ENCODE measurements at places on chromosomes 2 and 18. TPM values are rescaled to one million over a fixed set of nuclear protein-coding genes. Genes with fewer than 3 reads are reported as not detected.

GRCh38 chr2:1818404-1818803 is 74.1 kb upstream of the PXDN start:
- H3K27ac ChIP-seq: no peak overlapping the region
- H3K36me3 ChIP-seq: no peaks in the 10 kb centered on the region
- H3K4me1 ChIP-seq: peaks cover 15% of the 10 kb centered on the region
- no peak for DNase-seq
- no peak overlapping the region for H3K4me3 ChIP-seq
- no peaks in the 10 kb centered on the region for H3K27me3 ChIP-seq

GRCh38 chr18:35060122-35060815 is 19.1 kb downstream of the MAPRE2 start:
- H3K4me1 ChIP-seq: peaks cover 39% of the 10 kb centered on the region
- H3K36me3 ChIP-seq: no peaks in the 10 kb centered on the region
- H3K4me3 ChIP-seq: no peak overlapping the region
- peak; percentile 17 for DNase-seq
- H3K27ac ChIP-seq: peak overlapping the region; percentile 84

GRCh38 chr2:69660637-69661036 is 17.1 kb upstream of the AAK1 start:
- no peaks in the 10 kb centered on the region for H3K36me3 ChIP-seq
- DNase-seq: no peak
- H3K27ac ChIP-seq: no peak overlapping the region
- no peak overlapping the region for H3K4me3 ChIP-seq
- H3K27me3 ChIP-seq: no peaks in the 10 kb centered on the region

- H3K27me3 ChIP-seq: no peaks in the 10 kb centered on the region
- H3K27ac ChIP-seq: no peak overlapping the region
- no peaks in the 10 kb centered on the region for H3K4me1 ChIP-seq
- H3K36me3 ChIP-seq: no peaks in the 10 kb centered on the region
These were observed 18.8 kb upstream of the PLB1 start for GRCh38 chr2:28477087-28477486.

GRCh38 chr2:225616848-225617247 is 217.3 kb downstream of the NYAP2 start:
- no peak for DNase-seq
- no peaks in the 10 kb centered on the region for H3K4me1 ChIP-seq
- H3K36me3 ChIP-seq: no peaks in the 10 kb centered on the region
- no peak overlapping the region for H3K27ac ChIP-seq
- H3K27me3 ChIP-seq: no peaks in the 10 kb centered on the region

- no peaks in the 10 kb centered on the region for H3K27me3 ChIP-seq
- DNase-seq: no peak
- no peaks in the 10 kb centered on the region for H3K36me3 ChIP-seq
- H3K27ac ChIP-seq: no peak overlapping the region
- no peak overlapping the region for H3K4me3 ChIP-seq
These were observed 249.4 kb downstream of the EXOC6B start for GRCh38 chr2:72576459-72576858.

- no peaks in the 10 kb centered on the region for H3K36me3 ChIP-seq
- DNase-seq: no peak
- H3K27me3 ChIP-seq: no peaks in the 10 kb centered on the region
- H3K4me3 ChIP-seq: no peak overlapping the region
These were observed 221.6 kb downstream of the GBX2 start for GRCh38 chr2:235946590-235946989.

- H3K4me3 ChIP-seq: no peak overlapping the region
- no peaks in the 10 kb centered on the region for H3K36me3 ChIP-seq
- no peaks in the 10 kb centered on the region for H3K27me3 ChIP-seq
- H3K27ac ChIP-seq: no peak overlapping the region
- no peak for DNase-seq
These were observed 279.2 kb upstream of the DCC start for GRCh38 chr18:52060607-52061304.

DNA sequence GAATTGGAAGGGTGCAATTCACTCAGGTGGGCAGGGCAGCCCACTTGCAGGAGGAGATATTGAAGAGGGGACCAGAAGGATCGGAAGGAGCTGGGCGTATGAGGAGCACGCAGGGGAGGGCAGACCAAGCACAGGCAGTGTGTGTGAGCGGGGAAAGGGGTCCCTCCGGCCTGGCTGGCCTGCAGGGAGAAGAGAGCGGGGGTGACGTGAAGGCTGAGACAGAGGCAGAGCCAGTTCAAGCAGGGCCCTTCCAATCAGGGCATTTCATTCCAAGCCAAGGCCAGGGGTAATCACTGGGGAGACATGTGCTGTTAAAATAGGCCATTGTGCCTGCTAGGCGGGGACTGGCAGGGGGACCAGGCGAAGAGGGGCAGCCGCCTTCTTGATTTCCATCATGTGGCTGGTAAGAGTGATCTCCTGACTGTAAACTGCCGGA is 62.2 kb downstream of the ACKR3 start:
- H3K36me3 ChIP-seq: no peaks in the 10 kb centered on the region
- no peak overlapping the region for H3K27ac ChIP-seq
- no peak for DNase-seq
- H3K4me3 ChIP-seq: no peak overlapping the region
- no peaks in the 10 kb centered on the region for H3K27me3 ChIP-seq
- H3K4me1 ChIP-seq: no peaks in the 10 kb centered on the region

GRCh38 chr2:234989183-234989701 is 37.4 kb downstream of the SH3BP4 start:
- DNase-seq: peak; percentile 46
- H3K4me3 ChIP-seq: no peak overlapping the region
- H3K27me3 ChIP-seq: no peaks in the 10 kb centered on the region
- H3K4me1 ChIP-seq: peaks cover 4% of the 10 kb centered on the region

DNA sequence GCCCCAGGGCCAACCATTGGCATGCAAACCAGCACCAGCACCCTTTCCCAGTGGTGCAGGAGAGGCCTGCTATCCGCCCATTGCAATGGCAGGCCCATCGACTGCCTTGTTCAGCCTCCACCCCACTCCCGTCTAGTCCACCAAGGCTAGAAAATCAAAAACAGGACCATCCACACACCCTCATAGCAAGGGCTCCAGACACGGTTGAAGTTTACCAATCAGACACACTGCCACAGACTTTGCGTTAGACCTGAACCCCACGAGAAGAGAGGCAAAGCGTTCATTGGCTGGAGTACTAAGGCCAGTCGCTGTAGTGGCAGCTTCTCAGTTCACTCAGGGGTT is 95.3 kb upstream of the TEX51 start:
- no peak overlapping the region for H3K4me3 ChIP-seq
- no peak overlapping the region for H3K27ac ChIP-seq
- DNase-seq: no peak
- no peaks in the 10 kb centered on the region for H3K27me3 ChIP-seq
- no peaks in the 10 kb centered on the region for H3K36me3 ChIP-seq

- no peak for DNase-seq
- H3K4me1 ChIP-seq: no peaks in the 10 kb centered on the region
- no peak overlapping the region for H3K4me3 ChIP-seq
- H3K27ac ChIP-seq: no peak overlapping the region
These were observed 88.0 kb upstream of the RAB27B start for GRCh38 chr18:54740136-54740846.

DNA sequence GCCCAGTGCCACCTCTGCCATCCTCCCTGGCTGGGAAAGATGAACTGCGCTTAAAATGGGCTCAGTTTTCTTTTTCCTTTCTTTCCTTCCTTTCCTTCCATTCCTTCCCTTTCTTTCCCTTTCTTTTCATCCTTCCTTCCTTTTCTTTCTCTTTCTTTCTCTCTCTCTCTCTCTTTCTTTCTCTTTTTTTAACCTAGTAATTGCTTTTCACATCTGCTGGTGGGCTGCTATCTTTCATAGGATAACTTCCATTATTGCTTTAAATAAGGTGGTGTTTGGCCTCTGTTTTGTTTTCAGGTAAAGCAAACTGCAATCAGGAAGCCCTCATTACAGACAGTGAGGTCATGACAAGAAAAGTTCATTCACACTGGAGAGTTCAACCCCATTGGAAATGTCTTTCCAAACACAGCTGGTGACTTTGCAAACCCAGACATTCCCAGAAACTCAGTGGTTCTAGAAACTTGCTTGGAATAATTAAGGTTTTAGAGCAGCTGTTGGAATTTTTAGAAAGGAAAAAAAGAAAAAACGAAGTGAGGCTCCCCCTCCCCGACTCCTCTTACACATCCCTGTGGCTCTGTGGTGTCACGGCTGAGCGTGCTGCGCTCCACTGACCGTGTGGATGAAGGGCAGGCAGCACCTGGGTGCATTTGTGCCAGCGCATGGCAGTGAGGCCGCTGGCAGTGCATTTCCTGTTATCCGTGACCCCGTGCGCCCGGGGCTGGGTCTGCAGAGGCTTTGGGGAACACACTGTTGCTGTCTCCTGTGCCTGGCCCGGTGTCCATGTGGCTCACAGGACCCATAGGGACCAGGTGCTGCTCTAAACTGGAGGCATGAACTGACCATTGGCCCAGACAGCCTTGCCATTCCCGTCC is 76.9 kb downstream of the MBP start:
- no peak for DNase-seq
- peak overlapping the region; percentile 83 for H3K27ac ChIP-seq
- no peaks in the 10 kb centered on the region for H3K27me3 ChIP-seq

GRCh38 chr2:23568626-23569190 is 183.7 kb downstream of the KLHL29 start:
- peaks cover 53% of the 10 kb centered on the region for H3K4me1 ChIP-seq
- H3K36me3 ChIP-seq: no peaks in the 10 kb centered on the region
- peak; percentile 73 for DNase-seq
- H3K27ac ChIP-seq: peak overlapping the region; percentile 46
- H3K27me3 ChIP-seq: no peaks in the 10 kb centered on the region

- H3K27ac ChIP-seq: no peak overlapping the region
- no peak overlapping the region for H3K4me3 ChIP-seq
- H3K27me3 ChIP-seq: no peaks in the 10 kb centered on the region
- no peaks in the 10 kb centered on the region for H3K36me3 ChIP-seq
- no peak for DNase-seq
These were observed 33.0 kb downstream of the CASP10 start for GRCh38 chr2:201215963-201216362.

DNA sequence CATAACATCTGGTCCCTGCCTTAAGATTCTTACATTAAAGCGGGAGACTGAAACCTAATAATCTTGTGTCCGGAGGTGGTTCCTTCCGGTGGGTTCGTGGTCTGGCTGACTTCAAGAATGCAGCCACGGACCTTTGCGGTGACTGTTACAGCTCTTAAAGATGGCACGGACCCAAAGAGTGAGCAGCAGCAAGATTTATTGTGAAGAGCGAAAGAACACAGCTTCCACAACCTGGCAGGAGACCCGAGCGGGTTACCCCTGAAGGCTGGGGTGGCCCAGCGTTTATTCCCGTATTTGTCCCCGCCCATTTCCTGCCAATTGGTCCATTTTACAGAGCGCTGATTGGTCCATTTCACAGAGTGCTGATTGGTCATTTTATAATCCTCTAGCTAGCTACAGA is 122.3 kb upstream of the SIX2 start:
- H3K27me3 ChIP-seq: no peaks in the 10 kb centered on the region
- no peaks in the 10 kb centered on the region for H3K4me1 ChIP-seq
- DNase-seq: no peak
- no peak overlapping the region for H3K27ac ChIP-seq
- H3K4me3 ChIP-seq: no peak overlapping the region

DNA sequence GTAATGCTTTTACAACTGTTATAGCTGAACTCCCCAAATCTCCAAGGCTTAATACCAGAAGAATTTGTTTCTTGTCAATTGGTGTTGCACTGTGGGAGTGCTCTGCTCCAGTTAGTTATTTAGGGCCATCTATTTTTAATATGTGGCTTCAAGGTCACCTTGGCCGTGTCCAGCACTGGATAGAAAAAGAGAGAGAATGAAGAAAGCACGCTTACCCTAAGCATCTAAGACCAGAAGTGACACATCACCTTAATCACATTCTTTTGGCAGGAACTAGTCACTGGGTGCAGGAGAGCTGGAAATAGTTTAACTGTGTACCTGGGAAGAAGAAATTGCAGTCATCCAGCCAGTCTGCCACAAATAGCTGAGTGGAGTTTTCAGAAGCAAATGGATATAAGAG is 78.8 kb downstream of the VWC2L start:
- H3K36me3 ChIP-seq: no peaks in the 10 kb centered on the region
- peak overlapping the region; percentile 38 for H3K27ac ChIP-seq
- H3K27me3 ChIP-seq: no peaks in the 10 kb centered on the region
- H3K4me1 ChIP-seq: peaks cover 12% of the 10 kb centered on the region
- no peak overlapping the region for H3K4me3 ChIP-seq

DNA sequence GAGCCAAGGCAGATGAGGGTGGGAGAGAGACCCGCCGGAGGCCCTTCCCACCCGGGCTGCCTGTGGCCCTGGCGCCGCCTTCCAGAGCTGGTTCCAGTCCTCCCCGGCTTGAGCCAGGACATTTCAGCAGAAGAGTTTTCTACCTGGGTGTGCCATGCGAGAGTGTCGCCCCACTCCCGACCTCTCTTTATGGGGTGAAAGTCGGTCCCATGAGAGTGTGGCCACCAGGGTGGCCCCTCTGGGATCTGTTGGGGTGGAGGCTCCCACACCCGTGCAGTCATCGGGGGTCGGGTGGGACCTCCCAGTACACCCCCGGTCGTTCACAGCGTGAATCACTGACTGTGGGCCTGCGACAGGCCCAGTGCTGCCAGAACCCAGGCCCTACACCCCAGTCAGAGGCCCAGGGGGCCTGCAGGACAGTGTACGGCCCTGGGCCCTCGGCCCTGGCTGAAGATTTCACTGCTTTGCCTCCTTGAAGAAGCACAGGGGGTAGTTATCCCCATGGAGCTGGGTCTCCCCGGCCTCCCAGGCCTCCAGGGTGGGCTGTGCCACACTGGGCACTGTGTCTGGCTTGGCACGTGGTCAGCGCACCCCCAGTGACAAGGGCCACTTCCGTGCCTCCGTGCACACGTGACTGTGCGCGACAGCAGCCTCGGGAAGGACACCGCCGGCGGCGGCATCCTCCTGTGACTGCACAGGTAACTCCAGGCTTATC is 5.9 kb downstream of the NFATC1 start:
- H3K4me1 ChIP-seq: peaks cover 55% of the 10 kb centered on the region
- peak overlapping the region; percentile 28 for H3K4me3 ChIP-seq
- H3K27ac ChIP-seq: peak overlapping the region; percentile 88
- no peak for DNase-seq
- no peaks in the 10 kb centered on the region for H3K27me3 ChIP-seq

The BMP10 gene
- not detected for total RNA-seq

The MMADHC gene
- 205 TPM for total RNA-seq

The RFX8 gene
- total RNA-seq: not detected

The DSEL gene
- 2.1 TPM for total RNA-seq

The SCYGR4 gene
- total RNA-seq: not detected

The DPP4 gene
- 2.5 TPM for total RNA-seq

Data from gastrocnemius medialis (tissue), 4 donors.